ENCODE measurements at places on chromosomes 4 and X. TPM values are rescaled to one million over a fixed set of nuclear protein-coding genes. Genes with fewer than 3 reads are reported as not detected.

Gene PNCK
- total RNA-seq = 1.2 TPM

DNA sequence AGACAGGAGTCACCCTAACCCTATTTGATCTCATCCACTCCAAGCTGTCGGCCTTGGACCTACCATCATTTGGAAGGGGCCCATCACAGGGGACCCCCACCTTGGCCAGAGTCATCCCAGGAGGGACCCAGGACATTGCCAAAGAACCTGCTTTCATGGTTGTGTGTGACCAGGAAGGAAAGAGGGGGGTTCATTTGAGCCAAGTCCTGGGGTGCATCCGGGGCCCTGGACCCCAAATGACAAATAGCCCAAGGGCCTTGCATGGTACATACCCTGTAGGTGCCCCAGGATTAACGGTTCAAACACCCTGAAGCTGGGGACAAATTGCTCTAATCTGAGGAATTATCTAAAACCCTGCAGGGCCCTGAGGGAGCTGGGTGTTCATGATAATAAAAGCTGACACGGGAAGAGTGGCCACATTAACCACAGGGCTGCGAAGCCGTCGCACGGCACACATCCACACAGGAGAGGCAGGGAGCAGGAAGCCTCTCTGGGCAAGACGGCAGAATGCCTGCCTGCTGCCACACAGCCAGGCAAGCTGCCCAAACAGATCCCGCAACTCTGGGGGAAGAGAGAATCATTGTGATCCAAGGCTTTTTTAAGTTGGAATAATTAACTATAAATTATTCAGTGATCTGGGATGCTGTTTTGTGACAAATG, 28.2 kb upstream of the PPP2R2C start:
- H3K4me3 ChIP-seq = no peak overlapping the region
- no peaks in the 10 kb centered on the region for H3K4me1 ChIP-seq
- H3K27ac ChIP-seq = no peak overlapping the region
- peaks cover 11% of the 10 kb centered on the region for H3K36me3 ChIP-seq

- no peaks in the 10 kb centered on the region for H3K27me3 ChIP-seq
- no peaks in the 10 kb centered on the region for H3K4me1 ChIP-seq
- no peaks in the 10 kb centered on the region for H3K36me3 ChIP-seq
- DNase-seq = no peak
- no peak overlapping the region for H3K4me3 ChIP-seq
- H3K27ac ChIP-seq = no peak overlapping the region
Measured at GRCh38 chr4:16992566-16993225, 94.3 kb upstream of the LDB2 start.

DNA sequence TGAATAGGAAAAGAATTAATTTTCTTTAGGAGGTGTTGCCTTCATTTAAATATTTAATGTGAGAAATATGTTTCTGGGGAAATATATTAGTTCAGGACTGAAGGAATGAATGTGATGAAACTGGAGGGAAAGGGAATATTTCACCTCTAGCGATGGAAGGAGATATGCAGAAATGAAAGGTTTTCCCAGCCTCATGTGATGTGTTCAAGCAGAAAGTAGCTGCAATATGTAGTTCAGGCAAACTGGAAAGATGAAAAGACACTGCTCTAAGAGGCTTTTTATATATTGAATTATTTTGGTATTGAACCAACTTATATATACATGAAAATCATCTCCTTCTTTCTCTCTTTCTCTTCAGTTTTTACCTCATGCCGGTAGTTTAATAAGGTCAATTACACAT, 3.4 kb downstream of the GRID2 start:
- peaks cover 8% of the 10 kb centered on the region for H3K4me1 ChIP-seq
- no peak overlapping the region for H3K4me3 ChIP-seq
- no peak overlapping the region for H3K27ac ChIP-seq
- peaks cover 4% of the 10 kb centered on the region for H3K36me3 ChIP-seq
- peaks cover 30% of the 10 kb centered on the region for H3K27me3 ChIP-seq
- DNase-seq = no peak

DNA sequence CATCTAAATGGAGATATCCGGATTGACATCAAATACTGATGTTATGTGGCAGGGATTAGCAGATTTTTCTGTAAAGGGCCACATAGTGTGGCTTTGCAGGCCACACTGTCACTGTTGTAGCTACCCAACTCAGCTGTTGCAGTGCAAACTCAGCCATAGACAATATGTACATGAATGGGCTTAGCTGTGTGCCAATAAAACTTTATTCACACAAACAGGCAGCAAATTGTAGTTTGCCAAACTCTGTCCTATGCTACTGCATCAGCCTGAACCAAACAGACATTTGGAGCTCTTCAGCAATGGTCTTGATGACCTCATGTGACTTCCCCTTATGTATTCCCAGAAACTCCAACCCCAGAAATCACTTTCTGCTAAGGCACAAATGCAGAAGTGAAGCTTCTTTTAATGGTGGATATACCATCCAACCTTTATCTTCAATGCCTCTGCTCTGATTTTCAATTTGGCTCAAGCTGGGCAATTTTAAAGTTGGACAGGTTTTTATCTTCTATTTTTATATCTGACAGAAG, 18.4 kb upstream of the TRPC5OS start:
- H3K4me1 ChIP-seq = no peaks in the 10 kb centered on the region
- no peak overlapping the region for H3K4me3 ChIP-seq
- DNase-seq = no peak
- no peaks in the 10 kb centered on the region for H3K36me3 ChIP-seq

GRCh38 chr4:30866346-30866745, 146.2 kb downstream of the PCDH7 start:
- H3K27ac ChIP-seq = no peak overlapping the region
- no peak for DNase-seq
- no peaks in the 10 kb centered on the region for H3K27me3 ChIP-seq
- no peaks in the 10 kb centered on the region for H3K4me1 ChIP-seq
- H3K4me3 ChIP-seq = no peak overlapping the region

Data from activated T-cell treated with anti-CD3 and anti-CD28 coated beads, Interleukin-2, amount 50 U/mL, for 72 hours (primary cell).